CD4-positive, alpha-beta T cell treated with Interferon alpha-2 for 1 hour (primary cell): ENCODE measurements at places on chromosomes 1 and 21.
A peak's percentile ranks its signal among the peaks of the same experiment; 100 is the strongest.

- peak; percentile 80 for DNase-seq
These were observed 3.8 kb downstream of the PBXIP1 start for GRCh38 chr1:154951901-154952657.

GRCh38 chr1:33074193-33074945, 6.6 kb upstream of the AZIN2 start:
- no peak for DNase-seq

GRCh38 chr1:245684571-245684970, 529.8 kb downstream of the KIF26B start:
- DNase-seq, result no peak

DNA sequence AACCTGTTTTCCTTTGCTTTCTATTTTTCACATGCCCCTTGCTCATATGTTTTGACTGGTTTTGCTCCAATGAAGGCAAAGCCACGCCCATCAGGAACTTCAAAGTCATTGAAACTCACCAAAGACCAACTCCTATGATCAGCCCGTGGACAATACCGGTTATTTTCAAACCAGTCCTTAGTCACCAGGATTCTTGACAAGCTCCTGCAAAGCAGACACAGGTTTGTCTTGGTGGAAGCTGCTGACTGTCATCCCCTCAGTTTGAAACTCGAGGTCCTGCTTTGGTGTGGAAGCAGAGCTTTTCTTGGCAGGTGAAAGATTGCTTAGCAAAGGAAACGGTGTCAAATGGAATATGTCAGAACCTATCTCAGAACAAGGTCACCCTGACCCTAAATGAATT, 384.7 kb upstream of the CXADR start:
- no peak for DNase-seq

GRCh38 chr1:169588785-169589485, 2.7 kb upstream of the F5 start:
- no peak for DNase-seq

DNA sequence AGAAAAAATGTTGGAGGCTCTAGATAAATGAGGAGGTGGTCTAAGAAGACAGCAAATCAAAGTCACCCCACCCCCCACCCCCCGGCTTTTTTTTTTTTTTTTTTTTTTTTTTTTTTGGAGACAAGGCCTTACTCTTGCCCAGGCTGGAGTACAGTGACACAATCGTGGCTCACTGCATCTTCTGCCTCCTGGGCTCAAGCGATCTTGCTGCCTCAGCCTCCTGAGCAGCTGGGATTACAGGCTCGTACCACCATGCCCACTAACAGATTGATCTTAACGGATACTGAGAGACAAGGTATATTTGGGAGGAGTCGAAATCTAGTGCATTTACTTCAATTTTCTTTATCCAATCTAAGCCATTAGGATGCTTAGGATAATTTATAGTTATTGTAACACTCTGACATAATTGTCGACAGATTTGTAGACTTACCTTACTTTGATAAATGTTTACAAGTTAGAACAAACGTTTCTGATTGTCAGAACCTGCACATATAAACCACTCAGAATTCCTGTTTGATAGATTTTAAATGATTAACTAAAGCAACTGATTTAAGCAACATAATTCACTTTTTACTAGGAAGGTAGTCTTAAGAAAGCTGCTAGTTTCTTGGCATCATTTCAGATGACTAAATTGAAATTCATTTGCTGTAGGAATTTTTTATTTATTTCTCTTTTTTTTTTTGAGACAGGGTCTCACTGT, 33.7 kb upstream of the NBL1 start:
- DNase-seq, result no peak

DNA sequence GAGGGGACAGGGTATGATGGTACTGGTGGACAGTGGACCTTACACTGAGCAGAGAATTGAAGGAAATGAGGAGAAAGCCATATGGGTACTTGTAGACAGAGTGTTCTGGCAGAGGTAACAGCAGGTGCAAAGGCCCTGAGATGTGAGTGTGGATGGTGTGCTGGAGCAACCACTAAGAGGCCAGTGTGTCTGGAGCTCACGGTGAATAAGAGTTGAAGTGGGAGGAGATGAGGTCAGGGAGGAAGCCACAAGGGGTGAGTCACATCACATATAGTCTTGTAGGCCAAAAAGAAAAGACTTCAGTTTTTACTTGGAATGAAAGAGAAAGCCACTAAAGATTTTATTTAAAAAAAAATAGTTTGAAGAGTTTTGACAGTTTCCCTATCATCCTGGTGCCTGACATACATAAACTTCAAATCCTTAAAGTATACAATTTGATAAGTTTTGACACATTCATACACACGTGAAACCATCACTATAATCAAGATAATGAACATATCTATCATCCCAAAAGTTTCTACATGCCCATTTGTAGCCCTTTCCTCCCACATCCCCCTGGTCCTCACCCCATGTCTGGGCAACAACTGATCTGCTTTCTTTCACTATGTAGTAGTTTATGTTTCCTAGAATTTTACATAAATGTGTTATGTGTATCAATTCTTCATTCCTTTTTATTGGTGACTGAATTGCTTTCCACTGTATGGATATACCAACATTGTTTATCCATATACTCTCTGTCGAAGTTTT, 148.4 kb downstream of the GPATCH2 start:
- no peak for DNase-seq

GRCh38 chr1:53148123-53148522, 5.7 kb upstream of the SLC1A7 start:
- DNase-seq, result no peak

GRCh38 chr21:41600961-41601572, 93.1 kb upstream of the TMPRSS2 start:
- DNase-seq, result no peak

DNA sequence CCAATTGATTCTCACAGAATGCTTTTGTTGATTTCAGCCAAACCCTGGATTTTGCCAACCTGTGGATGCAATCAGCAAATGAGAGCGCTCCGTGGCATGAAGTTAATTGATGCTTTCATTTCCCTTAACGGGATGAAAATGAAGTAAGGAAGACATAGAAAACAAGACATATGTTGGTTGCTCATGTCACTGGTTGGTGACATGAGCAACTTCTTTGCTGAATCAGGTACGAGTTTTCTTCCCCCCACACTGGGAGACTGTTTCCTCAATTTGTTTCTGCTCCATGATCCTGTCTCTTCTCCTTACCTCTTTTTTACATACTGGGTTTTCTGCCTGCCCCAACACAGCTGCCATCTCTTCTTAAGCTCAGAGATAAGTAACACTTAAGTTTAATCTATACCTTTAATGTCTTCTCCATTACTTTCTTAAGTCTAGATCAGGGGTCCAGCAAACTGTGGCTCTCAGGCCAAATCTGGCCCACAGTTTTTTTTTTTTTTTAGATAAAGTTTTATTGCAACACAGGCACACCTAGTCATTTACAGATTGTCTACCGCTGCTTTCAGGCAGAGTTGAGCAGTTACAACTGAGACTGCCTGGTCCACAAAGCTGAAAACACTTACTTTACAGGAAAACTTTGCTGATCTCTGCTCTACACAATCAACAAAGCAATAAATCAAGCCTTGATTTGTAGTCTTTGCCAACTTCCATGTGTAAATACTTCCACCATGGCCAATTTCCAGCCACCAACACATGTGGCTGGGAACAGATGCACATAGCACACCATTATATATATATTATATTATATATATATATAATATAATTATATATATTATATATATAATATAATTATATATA, 13.3 kb downstream of the GPR157 start:
- no peak for DNase-seq

DNA sequence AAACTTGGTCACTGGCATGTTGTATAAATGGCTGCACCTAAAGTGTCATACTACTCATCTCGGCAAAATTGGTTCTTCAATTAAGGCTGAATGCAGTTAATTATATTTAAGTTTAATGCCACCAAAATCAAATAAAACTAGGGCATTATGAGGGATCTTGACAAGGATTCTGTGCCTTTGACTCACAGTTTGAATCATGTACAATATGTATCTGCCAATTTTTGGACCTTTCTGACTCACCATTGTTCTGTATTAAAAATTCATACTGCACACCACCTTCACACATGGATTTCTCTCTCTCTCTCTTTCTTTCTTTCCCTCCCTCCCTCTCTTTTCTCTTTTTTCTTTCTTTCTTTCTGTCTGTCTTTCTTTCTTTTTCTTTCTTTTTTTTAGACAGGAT, 14.1 kb upstream of the STXBP3 start:
- DNase-seq, result no peak

- peak; percentile 89 for DNase-seq
These were observed 642 bp downstream of the TRIM62 start for GRCh38 chr1:33180911-33181890.

DNA sequence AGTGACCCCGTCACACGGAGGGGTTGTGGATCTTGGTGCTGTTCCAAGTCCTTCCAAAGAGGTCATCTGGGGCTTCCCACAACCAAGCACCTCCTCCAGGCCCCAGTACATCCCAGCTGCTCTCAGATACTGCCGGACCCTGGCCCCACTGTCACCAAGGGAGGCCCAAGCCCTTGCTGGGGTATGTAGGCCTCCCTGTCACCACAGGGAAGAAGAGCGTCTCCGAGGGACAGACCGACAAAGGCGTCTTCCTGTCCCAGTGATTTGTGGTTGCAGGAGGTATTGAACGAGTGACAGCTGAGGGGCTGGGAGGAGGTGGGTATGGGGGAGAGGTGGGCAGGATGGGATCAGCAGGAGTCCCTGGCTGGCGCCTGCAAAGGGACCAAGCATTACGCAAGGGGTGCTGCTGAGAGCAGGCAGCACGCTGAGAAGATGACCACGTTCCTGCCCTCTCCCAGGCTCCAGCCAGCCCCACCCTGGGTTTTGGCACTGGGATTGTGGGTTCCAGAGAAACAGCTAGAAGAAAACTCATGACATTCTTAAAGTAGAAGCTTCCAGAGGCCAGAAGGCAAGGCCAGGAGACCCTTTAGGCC, 29.7 kb downstream of the LRP8 start:
- no peak for DNase-seq

DNA sequence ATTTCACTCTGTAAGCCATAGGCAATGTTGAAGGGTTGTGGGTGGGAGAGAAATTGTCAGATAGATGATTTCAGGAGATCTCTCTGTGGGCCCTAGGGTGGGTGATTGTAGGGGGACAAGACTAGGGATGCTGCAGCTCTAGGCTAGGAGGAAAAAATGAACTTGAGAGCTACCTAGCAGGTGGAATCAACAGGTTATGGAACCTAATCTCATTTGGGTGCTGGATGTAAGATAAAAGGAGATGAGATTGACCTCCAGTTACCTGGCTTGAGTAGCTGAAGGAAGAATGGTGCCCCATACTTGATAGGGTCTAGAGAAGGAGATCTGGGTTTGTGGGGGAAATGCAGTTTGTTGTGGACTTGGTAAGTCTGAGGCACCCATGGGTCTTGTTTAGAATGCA, 396.5 kb downstream of the RRAGC start:
- no peak for DNase-seq

GRCh38 chr1:223153177-223154119, 10.4 kb upstream of the TLR5 start:
- no peak for DNase-seq

GRCh38 chr1:184075055-184076029, 23.8 kb downstream of the TSEN15 start:
- peak; percentile 43 for DNase-seq

DNA sequence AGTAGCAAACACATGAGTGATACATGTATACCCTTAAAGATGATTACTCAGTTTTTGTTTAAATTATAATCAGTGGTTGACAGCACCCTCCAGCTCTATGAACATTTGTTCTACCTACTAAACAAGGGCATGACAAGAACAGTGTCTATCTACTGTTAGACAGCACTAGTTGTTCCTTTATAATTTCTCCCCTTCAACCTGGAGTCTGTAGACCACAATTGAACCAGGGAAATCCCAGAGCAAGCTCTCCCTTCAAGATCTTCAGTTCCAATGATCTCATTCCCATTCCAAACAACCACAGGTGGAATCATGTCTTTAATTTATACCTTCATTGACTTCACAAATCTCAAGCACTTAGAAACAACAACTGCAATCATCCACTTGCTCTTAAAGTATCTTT, 216.1 kb downstream of the HHIPL2 start:
- no peak for DNase-seq

DNA sequence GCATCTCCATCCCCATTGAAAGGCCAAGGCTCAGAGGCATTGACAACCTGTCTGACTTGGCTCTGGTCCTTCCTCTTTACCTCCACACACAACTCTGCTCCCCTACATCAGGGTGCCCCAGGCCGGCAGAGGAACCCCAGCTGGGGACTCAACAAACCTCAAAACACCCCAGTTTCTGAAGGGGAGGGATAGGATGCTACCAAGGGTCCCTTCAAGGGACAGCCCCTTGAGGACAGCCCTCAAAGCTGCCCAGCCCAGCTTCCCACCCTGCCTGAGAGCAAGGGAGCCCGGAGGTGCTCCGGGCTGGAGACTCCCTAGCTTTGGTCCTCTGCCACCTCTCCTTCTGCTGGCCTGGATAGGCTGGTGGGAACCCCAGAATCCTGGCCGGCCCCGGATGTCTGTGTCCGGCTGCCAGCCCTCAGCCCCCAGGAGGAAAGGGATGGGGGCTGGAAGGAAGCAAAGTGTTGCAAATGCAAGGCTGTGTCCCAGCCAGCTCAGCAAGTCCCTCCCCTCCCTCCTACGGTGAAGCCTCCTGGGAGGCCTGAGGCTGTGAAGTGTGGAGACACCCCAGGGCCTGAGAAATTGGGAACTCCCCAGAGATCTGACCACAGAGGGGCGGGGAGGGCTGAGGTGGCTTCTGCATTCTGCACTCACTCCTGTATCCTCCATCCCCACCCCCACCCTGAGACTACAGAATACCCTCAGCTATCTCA, 1.1 kb upstream of the MARCKSL1 start:
- DNase-seq, result peak; percentile 76

DNA sequence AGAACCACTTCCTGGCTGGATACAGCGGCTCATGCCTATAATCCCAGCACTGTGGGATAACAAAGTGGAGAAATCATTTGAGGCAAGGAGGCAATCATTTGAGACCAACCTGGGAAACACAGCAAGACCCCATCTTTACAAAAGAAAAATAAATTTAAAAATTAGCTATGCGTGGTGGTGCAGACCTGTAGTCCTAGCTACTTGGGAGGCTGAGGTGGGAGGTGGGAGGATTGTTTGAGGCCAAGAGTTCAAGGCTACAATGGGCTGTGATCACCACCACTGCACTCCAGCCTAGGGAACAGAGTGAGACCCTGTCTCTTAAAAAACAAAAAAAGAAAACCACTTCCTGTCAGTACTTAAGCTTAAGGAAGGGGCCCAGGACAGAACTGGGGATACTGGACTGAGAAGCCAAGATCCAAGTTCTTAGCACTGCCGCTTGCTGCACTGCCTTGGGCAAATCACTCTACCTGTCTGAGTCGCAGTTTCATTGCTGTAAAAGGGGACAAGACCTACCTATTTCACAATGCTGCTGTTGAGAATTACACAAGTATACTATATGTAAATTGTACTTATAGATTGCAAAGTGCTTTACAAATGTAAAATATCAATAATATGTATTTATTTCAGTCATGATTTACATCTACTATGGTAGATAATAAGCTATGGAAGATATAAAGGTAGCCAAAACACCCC, 154.9 kb downstream of the RERE start:
- no peak for DNase-seq

- no peak for DNase-seq
These were observed 14.2 kb downstream of the MT1HL1 start for GRCh38 chr1:236990052-236990445.

- DNase-seq, result no peak
These were observed 58.9 kb upstream of the ARTN start for GRCh38 chr1:43874716-43875115.
